ENCODE measurements at places on chromosomes 7 and 10. TPM values are rescaled to one million over a fixed set of nuclear protein-coding genes. Genes with fewer than 3 reads are reported as not detected.

GRCh38 chr7:1829111-1829510, 159.0 kb downstream of the ELFN1 start:
- no peak for DNase-seq

DNA sequence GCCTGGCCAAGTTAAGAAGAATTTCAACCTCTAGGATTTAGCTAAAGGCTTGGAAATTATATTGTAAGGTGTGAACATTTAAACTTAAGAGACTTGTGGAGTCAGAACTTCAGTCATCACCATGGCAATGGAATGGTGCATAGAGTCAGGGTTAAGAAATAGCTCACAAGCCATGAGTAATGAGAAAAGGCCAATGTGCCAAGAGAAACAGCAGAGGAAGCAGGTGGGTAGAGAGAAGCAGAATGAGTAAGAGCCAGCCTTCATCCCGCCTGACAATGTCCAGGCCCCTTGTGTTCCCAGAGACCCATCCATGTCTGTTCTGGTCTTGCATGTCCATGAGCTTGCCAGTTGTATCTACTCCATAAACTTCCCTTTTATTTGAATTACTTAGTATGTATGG, 62.6 kb upstream of the TBX20 start:
- no peak for DNase-seq

GRCh38 chr10:117429643-117430265, 54.5 kb upstream of the PDZD8 start:
- no peak for DNase-seq

GRCh38 chr7:128192497-128193142, 48.5 kb upstream of the LEP start:
- DNase-seq, result no peak

DNA sequence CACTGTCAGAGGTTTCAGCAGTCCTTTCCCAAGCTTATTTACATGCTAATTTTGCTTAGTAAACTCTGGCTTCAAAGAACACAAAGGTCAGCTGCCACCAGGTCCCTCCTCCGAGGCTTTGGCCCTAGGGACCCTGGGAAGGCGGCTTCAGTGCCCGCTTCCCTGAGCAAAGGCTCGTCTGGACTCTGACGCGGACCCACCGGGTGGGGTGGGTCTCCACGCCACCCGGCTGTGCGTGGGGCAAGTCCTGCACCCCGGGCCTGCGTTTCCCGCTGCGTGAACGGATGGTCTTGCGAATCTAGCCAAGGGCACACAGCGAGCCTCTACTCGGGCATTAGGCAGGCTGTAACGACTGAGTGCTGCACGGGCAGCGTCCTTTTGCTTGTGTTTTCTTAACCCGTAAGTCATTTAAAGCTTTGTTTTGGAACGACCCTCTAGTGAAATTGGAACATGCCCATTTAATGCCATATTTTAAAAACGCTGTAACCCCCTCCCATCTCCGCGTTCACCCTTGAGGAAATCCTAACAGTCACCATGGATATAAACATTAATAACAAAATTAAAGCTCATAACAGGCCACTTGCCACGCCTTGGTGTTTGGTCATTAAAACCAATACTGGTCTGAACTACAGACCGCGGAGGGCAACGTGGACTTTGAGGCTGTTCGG, 828 bp downstream of the BNIP3 start:
- DNase-seq, result no peak

DNA sequence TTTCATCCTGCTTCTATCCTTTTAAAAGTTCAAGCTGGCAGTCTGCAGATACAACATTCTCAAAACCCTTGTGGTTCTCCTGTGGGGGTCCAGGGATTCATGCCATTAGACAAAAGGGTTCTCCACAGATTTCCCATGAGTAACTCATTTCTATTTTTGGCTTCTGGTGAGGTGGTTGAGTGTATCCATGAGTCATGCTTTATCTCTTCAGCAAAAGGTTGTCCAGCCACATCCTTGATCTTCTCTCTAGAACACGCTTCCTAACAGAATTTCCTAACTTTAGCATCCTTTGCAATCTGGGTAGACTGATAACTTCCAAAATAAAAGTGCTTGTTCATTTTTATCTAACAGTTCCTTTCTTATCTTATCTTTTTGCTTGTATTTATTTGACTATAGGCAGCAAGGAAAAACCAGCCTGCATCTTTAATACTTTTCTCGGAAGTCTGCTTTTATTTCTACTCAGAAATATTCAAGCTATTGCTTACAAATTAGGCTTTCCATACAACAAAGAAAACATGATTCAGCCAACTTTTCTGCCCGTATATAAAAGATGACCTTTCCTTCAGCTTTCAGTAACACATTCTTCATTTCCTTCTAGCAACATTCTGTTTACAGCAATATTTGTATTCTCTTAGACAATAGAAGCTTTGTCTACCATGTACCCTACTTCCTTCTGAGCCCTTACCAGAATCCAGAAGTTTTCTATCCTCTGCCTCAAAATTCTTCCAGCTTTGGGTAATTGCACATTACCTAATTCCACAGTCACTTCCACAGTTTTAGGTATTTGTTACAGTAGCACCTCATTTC, 79.3 kb upstream of the IL6 start:
- no peak for DNase-seq

DNA sequence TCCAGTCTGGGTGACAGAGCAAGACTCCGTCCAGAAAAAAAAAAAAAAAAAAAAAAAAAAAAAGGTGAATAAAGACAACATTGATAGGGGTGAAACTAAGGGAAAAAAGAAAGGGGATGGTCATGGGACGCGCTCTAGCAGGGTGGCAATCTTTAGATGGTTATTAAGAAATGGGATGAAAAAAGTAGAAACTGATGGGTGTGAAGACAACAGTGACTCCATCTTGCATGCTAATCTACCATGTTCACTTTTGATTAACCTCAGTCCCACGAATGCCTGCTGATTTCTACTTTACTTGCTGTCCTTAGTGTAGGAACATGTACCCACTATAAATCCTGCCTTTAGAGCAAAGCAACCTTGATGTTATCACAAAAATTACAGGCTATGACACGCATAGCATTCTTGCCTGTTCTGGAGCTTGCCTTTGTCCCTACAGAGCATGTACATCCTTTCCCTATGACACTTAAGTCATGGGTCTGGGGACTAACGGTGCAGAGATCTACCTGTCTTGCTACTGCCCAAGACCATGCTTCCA, 38.5 kb downstream of the P4HA1 start:
- DNase-seq, result no peak

DNA sequence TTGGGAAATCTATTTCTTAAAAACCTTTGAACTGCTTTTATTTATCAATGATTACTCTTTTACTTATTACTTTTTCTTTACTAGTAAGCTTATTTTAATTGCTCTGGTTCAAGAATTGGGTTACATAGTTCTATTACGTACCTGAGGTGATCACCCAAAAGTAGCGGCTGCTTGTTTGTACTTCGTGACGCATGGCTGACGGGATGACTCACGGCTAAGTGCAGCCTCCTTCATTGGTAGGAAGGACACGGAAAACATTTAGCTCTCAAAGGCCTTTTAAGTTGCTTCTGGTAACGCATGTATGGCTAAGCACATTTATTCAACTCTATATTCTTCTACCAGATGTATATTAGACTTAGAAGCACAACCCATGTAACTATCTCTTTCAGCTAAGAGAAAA, 285.8 kb upstream of the SP4 start:
- DNase-seq, result no peak

GRCh38 chr10:2938869-2939268, 128.5 kb upstream of the PFKP start:
- no peak for DNase-seq

DNA sequence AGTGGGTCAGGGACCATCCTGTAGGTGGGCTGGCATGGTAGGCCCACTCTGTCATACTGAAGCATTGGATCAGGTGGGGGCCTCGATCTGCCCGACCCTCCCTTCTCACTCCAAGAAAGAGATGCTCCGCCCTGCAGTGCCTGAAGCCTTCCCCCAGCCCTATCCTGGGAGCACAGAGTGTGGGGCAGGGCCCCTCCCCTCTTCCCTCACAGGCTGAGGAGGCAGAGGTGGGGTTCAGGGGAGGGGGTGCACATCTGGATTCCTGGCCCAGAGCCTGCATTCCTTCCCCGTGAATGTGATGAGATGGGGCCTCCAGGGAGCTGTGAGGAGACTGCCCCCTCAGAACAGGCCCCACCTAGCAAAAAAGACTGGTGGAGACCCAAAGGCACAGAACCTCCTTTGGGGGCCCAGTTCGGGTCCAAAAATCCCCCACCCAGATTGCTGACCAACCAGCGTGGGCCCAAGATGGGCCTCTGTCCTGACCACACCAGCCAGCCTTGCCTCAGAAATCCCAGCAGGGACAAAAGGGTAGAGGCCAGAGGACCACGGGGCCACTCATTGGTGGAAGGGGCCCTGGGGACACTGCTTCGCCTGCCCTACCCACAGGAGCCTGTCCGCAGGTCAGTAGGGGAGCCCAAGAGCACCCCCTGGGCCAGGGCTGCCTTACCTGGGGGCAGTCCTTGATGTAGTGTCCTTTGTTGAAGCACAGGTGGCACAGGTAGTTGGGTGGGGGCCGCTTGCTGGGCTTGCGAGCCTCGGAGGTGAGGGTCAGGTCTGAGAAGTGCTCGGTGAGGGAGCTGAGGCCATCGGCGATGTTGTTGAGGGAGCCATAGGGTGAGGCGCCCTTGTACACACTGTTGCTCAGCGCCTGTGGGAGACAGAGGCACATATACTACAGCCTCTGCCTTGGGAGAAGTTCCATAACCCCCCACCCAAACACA, 13.3 kb downstream of the ZCCHC24 start:
- no peak for DNase-seq

GRCh38 chr10:36451391-36451970, 673.9 kb upstream of the ANKRD30A start:
- no peak for DNase-seq

DNA sequence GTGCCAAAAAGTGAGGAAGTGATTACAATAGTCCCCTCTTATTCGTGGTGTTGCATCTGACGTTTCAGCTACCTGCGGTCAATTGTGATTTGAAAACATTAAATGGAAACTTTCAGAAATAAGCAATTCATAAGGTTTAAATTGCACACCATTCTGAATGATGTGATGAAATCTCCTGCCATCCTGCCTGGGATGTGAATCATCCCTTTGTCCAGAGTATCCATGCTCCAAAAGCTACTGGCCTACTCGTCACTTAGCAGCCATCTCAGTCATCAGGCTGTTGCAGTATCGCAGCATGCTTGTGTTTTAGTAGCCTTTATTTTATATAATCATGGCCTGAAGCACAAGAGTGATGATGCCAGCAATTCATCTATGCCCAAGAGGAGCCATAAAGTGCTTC, 97.7 kb upstream of the CDCA7L start:
- DNase-seq, result no peak

Gene NSMCE4A
- total RNA-seq, result 76.5 TPM

Gene ERVW-1
- not detected for total RNA-seq

Gene THNSL1
- 4.9 TPM for total RNA-seq

Gene NME8
- not detected for total RNA-seq

Gene ZNF800
- total RNA-seq, result 21.4 TPM

Gene ITIH5
- total RNA-seq, result not detected

Data from NCI-H460 (cell line).